Posterior cingulate gyrus (tissue), 11 donors: ENCODE measurements at places on chromosomes 2 and 18.
A peak's percentile ranks its signal among the peaks of the same experiment; 100 is the strongest.

DNA sequence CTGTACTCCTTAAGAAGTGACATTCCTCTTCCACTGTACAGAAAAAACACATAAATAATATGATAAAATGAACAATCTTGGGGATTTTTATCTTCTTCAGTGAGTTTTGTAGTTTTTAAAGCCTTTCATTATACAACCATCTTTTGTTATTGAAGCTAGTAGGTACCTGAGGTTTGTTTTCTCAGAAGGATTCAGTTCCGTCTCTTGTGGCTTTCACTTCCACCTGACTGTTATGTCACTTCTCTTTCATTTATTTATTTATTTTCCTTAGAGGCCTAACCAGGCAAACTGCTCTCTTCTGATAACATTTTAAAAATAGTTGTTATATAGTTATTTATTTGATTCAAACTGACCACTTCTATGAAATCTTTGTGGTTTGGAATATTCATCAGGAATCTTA, 464.2 kb downstream of the CCDC85A start:
- DNase-seq: no peak

DNA sequence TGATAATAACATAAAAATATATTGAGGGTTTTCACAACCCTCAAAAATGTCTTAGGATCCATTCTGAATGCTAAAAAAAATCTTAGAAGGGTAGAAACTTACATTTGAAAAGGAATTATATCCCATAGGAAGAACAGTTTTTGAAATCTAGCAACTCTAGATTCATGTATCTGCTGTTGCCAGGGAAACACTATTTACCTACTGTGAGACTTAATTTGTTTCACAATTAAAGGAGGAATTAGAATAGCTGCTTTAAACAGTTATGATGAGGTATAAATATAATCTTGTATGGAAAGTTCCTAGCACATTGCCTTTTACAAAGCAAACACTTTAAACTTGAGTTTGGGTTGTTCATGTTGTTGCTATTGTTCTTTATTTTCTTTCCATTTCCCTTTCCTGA, 988.2 kb downstream of the SUCLG1 start:
- no peak for DNase-seq

DNA sequence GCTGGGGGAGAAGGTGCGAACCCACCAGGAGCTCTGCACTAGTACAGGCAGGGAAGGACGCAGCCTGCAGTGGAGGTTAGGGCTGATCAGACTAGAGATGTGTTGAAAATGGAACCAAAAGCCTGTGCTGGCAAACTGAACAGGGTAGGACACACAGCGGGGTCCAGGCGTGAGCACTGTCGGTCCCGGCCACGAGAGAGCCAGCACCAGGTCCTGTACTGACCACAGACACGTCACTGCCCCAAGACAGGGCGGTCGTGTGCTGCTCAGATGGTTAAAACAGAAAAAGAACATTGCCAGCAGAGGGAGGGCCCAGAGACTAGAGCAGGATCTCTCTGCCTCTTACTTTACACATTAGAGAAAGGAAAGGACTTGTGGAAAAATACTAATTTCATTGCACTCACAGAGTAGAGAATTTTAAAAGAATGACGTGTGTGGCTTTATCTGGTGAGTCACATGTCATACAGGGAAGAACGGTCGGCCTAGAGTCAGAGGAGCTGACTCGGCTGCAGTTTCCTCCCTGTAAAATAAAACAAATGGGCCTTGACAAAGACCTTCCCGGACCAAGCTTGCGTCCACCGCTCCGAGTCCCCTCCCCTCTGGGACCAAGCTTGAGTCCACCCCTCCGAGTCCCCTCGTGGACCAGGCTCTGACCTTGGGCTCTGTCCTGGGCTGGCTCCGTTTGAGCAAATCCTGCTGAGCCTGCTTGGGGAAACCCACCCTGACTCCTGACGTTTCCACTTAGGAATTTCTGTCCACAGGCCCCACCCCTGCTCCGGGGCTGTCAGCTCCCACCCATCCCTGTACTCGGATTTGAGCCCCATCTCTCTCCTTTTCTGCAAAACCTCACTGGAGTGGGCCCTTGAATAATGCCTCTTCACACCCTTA, 16.7 kb upstream of the ADI1 start:
- no peak for DNase-seq

DNA sequence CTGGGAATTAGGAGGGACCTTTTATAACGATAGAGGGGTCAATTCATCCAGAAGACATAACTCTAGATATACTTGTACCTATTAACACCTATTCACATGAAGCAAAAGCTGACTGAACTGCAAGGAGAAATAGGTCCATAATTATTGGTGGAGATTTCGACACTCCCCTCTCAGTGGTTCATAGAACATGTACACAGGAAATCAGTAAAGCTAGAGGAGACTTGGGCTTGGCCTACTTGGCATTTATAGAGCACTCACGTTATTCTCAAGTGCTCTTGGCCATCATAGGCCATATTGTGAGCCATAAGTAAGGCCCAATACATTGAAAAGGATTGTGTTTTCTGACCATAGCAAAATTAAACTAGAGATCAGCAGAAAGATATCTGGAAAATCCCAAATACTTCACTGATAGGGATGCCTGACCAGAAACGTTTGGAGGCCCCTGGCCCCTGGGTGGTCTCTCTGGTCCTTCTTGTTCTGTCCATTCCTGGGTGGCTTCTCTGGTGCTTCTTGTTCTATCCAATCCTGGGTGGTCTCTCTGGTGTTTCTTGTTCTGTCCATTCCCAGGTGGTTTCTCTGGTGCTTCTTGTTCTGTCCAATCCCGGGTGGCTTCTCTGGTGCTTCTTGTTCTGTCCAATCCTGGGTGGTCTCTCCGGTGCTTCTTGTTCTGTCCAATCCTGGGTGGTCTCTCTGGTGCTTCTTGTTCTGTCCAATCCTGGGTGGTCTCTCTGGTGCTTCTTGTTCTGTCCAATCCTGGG, 49.0 kb downstream of the SNED1 start:
- no peak for DNase-seq

GRCh38 chr2:129757915-129758783, 221.3 kb upstream of the RAB6C start:
- DNase-seq: no peak

DNA sequence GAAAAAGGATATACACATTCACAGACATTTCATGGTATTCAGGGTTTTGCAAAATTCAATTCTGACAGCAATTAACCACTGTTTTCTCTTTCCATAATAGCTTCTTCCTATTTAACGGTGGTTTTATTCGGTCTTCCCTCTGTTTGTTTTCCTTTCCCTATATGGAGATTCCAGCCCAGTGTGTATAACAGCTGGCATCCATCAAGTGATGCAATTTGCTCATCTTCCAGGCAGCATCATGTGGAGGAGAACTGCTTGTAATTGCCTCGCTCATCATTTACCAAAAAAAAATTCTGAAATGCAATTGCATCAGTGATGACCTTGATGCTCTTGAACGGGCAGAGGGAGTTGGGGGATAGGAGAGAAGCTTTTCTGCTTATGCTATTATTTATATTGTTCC, 165.9 kb upstream of the PGAP1 start:
- no peak for DNase-seq

DNA sequence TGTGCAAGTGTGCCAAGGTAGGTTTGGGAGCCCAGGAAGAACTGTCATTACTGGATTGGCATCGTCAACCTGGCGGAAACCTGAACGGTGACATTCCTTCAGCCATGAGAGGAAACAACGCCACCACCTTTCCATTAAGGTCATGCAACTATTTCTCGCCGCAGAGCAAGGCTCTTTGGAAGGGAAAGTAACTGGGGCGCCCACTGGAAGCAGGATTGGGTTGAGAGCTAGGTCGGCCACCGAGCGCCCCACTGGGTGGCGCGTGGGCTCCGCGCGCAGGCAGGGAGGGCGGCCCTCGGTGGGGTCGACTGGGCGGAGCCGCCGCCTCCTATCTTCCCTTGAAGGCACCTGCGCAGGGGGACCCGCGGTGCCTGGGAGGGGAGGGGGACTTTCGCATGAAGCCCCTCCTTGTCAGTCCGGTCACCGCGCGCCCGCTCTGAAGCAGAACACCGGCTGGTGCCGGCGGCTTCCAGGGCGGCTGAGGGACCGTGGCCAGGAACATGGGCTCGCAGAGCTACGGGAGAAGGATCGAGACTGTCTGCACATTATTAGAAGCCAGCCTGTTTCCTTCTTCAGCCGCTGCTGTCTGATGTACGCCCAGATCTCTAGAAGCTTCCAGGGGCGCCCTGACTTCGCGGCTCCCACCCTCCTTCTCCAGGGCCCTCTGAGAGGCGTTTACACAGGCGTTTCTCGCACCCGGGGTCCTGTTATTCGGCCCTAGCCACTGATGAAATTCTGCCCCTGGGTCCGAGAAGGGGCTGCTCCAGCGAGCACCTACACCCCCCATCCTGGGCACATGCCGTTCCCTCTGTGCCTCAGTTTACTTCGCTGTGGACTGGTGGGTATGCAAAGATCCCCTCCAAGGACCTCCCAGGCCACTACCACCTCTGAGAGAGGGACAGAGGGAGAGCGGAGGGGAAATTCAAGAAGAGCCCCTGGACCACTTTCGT, 27.3 kb upstream of the MAL start:
- DNase-seq: peak; percentile 88

GRCh38 chr2:120605231-120605935, 130.3 kb upstream of the GLI2 start:
- no peak for DNase-seq

DNA sequence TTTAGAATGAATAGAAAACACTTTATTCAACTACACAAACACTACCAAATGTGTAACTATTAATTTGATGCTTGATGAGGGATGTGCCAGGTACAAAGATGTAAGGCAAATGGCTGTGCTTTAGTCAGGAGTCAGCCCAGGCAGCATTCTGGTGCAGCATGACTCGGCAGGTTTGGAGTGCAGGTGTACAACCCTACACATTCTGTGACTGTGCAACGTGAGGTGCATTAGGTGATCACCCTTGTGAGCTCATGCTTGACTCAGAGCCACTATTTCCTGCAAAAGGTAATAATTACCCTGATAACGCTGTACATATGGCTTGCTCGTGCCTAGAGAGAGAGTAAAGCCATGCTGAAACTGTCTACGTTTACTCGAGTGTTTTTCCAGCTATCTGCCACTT, 288.7 kb upstream of the DSEL start:
- no peak for DNase-seq

DNA sequence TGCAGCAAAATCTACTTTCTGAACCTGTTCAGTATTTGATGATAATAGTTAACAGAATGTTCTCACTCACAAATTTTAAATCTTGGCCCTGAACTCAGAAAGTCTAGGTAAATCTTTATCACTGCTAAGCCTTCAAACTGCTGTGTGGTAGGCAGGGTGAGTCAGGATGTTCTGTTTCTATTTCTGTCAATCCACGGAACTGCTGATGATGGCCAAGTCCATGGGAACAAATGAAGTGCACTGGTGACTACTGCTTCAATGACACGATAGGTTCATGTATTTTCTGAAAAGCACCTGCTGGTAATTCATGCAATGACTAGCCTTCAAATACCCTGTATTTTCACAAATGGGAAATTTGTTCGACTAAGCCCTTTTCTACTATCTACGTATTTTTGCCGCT, 14.2 kb downstream of the NIFK start:
- DNase-seq: no peak

GRCh38 chr18:59649591-59649990, 47.6 kb downstream of the CCBE1 start:
- DNase-seq: no peak

- DNase-seq: peak; percentile 87
Measured at GRCh38 chr2:45643543-45644542, 7.6 kb upstream of the PRKCE start.

GRCh38 chr18:53457068-53457467, 767.4 kb downstream of the MBD2 start:
- DNase-seq: no peak

GRCh38 chr2:175166216-175166824, 1.7 kb downstream of the ATF2 start:
- DNase-seq: no peak

- DNase-seq: no peak
Measured at GRCh38 chr2:97751752-97752151, 38.4 kb downstream of the ZAP70 start.

GRCh38 chr2:230895536-230896345, 29.3 kb downstream of the GPR55 start:
- no peak for DNase-seq

- DNase-seq: peak; percentile 23
Measured at GRCh38 chr18:46632401-46633071, 24.5 kb downstream of the LOXHD1 start.

DNA sequence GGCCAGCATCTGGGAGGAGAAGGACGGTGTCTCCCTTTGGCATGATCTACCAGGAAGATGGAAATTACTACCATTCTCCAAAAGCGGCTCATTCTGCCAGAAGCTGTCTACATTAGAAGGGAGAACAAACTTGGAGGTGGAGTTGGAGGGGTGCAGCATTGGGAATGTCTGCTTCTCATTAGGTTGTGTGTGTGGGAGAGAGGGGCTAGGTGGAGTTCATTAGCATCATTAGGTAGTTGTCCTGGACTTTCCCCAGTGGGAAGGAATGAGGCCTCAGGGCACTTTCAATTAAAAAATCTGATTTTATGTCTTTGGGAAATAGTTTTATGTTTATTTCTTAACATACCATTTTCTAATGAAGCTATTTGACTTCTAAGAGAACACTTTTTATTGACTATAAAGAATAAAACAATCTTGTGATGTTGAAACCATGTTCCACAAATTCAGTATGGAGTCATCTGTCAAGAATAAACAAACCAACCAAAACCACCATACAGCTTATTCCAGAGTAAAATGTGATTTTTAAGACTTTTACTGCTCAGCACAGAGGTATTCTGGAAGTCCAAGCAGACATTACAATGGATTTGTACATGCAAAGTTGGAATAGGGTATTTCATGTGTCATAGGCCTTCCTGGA, 60.6 kb downstream of the VAPA start:
- no peak for DNase-seq

- DNase-seq: no peak
Measured at GRCh38 chr2:205270689-205271088, 411.6 kb upstream of the NRP2 start.

DNA sequence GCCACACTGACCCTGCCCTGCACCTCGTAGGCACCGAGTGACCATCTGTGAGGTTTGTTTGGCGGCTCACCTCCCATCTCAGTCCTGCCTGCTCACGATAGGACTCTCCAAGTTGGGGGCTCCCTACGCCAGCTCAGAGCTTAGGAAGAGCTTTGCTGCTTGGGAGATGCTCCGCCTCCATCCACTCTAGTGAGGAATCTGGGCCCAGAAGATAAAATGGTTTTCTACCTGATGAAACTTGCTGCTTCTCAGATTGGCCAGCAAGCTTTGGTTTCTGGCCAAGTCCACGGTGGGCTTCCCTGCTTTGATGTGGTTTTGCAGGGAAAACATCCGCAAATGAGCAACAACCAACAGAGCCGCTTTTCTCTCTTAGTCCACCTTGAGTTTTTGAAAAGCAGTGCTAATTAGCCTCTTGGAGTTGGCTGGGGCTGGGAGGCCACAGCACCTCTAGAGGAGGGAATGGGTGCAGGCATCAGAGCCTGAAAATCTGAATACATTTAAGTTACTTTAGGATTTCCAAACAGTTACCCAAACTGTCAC, 42.2 kb downstream of the THNSL2 start:
- no peak for DNase-seq
